Parietal lobe (tissue), 2 donors: ENCODE measurements at places on chromosomes 3 and 15. TPM values are rescaled to one million over a fixed set of nuclear protein-coding genes. Genes with fewer than 3 reads are reported as not detected.

HEG1 gene
- 20.0 TPM for total RNA-seq

FANCD2OS gene
- not detected for total RNA-seq

GOLGA6B gene
- not detected for total RNA-seq

ZNF639 gene
- total RNA-seq, result 98.9 TPM

ANKDD1A gene
- total RNA-seq, result 27.2 TPM

MRAS gene
- 64.5 TPM for total RNA-seq

IL17RB gene
- 2.2 TPM for total RNA-seq

SERPINI2 gene
- total RNA-seq, result 2.2 TPM

CYP1A1 gene
- 0.31 TPM for total RNA-seq

FETUB gene
- total RNA-seq, result not detected

OR5K2 gene
- total RNA-seq, result not detected

GHSR gene
- not detected for total RNA-seq

NOX5 gene
- 0.63 TPM for total RNA-seq

GPR171 gene
- total RNA-seq, result not detected

NIT2 gene
- total RNA-seq, result 26.3 TPM

ZNF774 gene
- total RNA-seq, result 11.6 TPM

CYFIP1 gene
- total RNA-seq, result 89.8 TPM

TTC21A gene
- total RNA-seq, result 12.8 TPM

SHC4 gene
- total RNA-seq, result 7.2 TPM

IL17RD gene
- 63.5 TPM for total RNA-seq

CPLX3 gene
- total RNA-seq, result 1.6 TPM

MEX3B gene
- 82.0 TPM for total RNA-seq

AGTR1 gene
- 0.31 TPM for total RNA-seq

KIF7 gene
- 10.6 TPM for total RNA-seq

C3orf18 gene
- total RNA-seq, result 12.2 TPM

HRG gene
- total RNA-seq, result not detected

SV2B gene
- total RNA-seq, result 34.7 TPM

TRPM1 gene
- not detected for total RNA-seq

SLC7A14 gene
- 5.6 TPM for total RNA-seq

ALG1L2 gene
- not detected for total RNA-seq

ADAMTS7 gene
- 26.3 TPM for total RNA-seq

NLGN1 gene
- total RNA-seq, result 113 TPM

GOLGA6L10 gene
- total RNA-seq, result 14.1 TPM

SIDT1 gene
- 4.7 TPM for total RNA-seq

HSPBAP1 gene
- total RNA-seq, result 14.4 TPM

STAC gene
- total RNA-seq, result 14.7 TPM

ALDH1A2 gene
- total RNA-seq, result 1.9 TPM
